ENCODE measurements at places on chromosomes 7 and 10.

DNA sequence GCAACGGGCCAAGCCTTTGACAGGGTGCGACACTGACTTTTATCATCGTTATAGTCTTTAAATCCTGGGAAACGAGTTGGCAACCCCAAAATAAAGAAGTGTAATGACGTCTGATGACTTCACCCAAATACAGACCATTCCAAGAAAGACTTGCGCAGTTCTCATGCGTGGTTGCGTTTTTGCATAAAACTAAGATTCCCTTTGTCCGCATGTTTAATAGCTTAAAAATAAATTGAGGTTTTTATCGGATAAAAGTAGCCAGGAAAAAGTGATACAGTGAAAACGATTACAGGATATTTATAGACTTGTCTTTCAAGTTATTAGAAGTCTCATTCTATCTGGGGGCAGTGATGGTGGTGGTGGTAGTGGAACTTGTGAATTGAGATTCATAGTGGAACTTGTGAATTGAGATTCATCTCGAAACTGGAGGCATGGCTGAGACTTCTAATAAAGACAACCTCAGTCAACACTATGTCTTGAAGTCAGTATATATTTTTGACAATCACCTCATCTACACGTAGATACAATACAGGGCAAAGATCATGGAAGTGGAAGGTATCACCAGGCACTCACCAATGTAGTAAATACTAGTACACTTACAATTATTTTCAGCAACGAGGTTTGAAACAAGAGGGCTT lies 1.2 kb upstream of the NAMPT start:
- DNase-seq, result no peak

GRCh38 chr10:94403380-94404213 lies 1.3 kb downstream of the TBC1D12 start:
- peak; percentile 14 for DNase-seq

DNA sequence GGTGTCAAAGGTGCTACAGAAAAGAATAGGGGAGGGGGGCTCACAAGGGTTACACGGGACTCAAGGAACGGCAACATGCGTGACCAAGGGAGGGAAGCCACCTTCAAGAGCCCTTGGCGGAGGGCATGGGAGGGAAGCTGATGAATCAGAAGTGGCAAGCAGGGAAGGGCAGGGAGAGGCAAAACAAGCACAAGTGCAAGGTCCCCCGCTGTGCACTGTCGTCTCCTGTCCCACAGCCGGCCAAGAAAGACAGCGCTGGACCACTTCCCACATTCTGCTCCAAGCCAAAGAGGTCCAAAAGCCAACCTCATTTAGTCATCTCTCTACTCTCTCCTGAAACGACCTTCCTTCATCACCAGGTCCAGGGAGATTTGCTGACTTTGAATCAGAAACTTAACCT lies 102.7 kb downstream of the CALN1 start:
- DNase-seq, result no peak

- DNase-seq, result no peak
These were observed 20.7 kb downstream of the AVL9 start for GRCh38 chr7:32515890-32516550.

DNA sequence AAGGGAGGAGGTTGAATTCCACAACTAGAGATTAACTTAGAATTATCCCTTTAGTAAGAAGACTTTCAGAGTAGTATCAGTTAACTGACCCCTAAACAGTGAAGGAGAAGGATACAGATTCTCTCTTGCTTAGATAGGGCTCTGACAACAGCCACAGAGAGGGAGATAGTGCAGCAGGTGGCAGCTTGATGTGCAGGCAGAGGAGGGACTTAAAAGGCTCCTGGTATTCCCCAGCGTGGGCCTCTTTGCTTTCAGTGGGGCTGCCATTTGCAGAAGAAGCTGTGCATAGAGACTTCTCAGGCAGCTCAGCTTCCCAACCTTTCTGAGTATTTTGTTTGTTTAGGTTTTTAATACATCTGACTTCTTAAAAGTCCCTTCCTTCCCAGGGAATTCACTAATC lies 16.0 kb downstream of the FZD1 start:
- DNase-seq, result no peak

GRCh38 chr10:125990974-125991373 lies 94.6 kb downstream of the FANK1 start:
- no peak for DNase-seq

- no peak for DNase-seq
These were observed 57.3 kb downstream of the CSGALNACT2 start for GRCh38 chr10:43195557-43195956.

GRCh38 chr7:516606-517456 lies 2.8 kb downstream of the PDGFA start:
- no peak for DNase-seq

DNA sequence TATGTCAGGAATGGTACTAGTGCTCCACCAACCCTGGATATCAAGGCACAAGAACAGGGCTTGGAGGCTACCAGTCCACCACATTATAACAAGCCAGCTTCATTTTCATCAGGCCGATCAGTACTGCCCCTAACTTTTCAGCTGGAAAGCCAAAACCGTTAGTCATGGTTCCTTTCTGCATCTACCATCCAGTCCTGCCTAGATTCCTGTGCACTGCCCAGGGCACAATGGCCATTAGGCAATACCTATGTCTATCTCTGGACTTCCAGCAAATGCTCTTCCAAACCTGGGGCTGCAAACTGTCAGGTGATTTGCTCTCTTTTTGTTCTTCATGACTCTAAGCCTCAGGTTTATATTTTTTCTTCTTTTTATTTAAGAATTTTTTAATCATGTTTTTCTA lies 937.7 kb downstream of the SORCS1 start:
- DNase-seq, result no peak

DNA sequence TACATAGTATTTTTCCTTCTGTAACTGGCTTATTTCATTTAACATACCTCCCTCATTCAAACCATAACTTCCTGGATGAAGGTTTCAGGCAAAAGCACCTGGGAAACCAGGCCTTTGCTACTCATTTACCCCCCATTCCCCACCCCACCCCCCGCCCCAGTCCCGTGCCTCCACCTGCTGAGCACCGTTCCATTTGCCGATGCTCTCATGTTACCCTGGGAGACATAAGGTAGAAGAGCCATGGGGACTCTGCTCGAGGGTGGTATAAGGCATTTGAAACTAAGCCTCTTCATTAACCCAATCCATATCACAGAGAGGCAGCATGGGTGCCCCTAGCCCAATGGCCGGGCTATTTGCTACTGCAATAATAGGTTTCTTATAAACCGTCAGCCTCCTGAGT lies 22.2 kb upstream of the MCM10 start:
- DNase-seq, result no peak

GRCh38 chr7:23105086-23105643 lies 420 bp upstream of the KLHL7 start:
- no peak for DNase-seq

GRCh38 chr7:75623390-75624133 lies 115.2 kb downstream of the HIP1 start:
- peak; percentile 4 for DNase-seq

- DNase-seq, result no peak
These were observed 110.2 kb downstream of the COL13A1 start for GRCh38 chr10:69911613-69912528.

- no peak for DNase-seq
These were observed 2.5 kb downstream of the GSTO1 start for GRCh38 chr10:104257235-104257634.

GRCh38 chr7:142804728-142805207 lies 34.0 kb downstream of the PRSS2 start:
- no peak for DNase-seq

- DNase-seq, result no peak
These were observed 188.2 kb downstream of the SKIDA1 start for GRCh38 chr10:21337171-21337792.

DNA sequence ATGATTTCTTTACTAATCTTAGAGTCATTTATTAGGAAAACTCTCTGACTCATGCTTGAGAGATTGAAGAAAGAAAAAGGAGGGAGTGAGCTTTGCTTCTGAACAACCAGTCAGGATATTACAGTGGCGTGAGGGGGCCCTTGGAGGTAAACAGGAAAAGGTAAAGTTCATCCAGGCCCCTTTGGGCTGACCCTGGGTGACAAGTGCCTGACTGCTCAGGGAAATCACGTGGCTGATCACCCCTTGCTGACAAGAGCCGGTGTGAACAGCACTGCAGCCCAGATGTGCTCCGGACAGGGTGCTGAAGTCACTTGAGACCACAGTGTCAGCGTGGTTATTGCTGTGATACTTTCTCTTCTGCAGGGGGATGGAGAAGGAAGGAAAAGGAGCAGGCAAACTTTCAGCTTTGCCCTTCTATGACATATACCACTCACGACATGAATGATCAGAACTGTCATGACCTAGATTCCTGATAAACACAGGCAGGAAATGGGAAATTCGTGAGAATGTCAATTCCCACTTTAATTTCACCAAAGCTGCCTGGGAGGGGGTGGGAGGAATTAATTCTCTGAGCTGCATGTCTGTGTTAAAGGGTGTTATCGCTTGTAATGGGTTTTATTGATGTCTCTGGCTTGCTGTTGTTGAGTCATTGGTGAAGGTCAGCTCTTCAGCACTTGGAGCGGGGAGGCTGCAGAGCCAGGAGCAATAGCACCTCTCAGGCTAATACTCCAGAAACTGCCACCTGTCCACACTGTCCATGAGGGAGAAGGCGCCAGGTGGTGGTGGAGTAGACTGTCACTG lies 139.8 kb upstream of the AOAH start:
- no peak for DNase-seq

- no peak for DNase-seq
These were observed 175.4 kb upstream of the AKR1E2 start for GRCh38 chr10:4650582-4650981.

GRCh38 chr10:132539894-132540293 lies 2.3 kb downstream of the INPP5A start:
- no peak for DNase-seq

GRCh38 chr10:6014241-6014761 lies 37.0 kb upstream of the IL15RA start:
- peak; percentile 3 for DNase-seq

GRCh38 chr7:148264933-148265557 lies 325.5 kb upstream of the C7orf33 start:
- peak; percentile 75 for DNase-seq

DNA sequence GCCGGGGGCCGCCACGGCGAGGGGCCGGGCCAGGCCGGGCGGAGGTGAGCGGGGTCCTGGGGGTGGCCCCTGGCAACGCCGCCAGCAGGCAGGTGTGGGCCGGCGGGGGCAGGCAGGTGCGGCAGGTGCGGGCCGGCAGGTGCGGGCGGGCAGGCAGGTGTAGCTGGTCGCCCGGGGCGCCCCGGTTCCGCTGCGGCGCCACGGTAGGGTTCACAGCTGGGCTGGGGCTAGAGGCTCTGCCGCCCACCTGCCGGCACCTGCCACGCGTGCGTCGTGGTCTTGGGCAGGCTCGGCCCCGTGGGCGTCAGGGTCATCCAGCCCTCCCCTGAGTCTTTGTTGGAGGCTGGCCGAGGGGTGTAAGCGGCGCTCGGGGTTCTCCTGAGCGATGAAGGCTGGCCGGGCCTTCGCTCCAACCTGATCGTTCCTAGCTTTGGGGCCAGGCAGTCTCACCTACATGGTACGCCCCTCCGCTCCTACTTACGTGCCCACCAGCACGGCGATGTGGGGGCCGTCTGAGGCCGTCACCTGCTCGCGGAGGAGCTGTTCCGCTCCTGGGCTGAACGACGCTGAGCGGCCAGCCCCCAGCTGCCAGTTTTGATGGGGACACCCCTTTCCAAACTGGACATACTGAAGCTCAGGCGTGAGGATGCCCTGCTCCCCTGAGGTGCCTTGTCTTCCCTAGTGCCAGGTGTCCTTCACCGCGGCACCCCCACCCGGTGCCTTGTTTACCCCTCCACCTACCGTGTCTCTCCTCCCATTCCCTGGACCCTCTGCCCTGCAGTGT lies 493 bp downstream of the ZMIZ2 start:
- no peak for DNase-seq

GRCh38 chr7:114786455-114786854 lies 135.4 kb upstream of the MDFIC start:
- no peak for DNase-seq

DNA sequence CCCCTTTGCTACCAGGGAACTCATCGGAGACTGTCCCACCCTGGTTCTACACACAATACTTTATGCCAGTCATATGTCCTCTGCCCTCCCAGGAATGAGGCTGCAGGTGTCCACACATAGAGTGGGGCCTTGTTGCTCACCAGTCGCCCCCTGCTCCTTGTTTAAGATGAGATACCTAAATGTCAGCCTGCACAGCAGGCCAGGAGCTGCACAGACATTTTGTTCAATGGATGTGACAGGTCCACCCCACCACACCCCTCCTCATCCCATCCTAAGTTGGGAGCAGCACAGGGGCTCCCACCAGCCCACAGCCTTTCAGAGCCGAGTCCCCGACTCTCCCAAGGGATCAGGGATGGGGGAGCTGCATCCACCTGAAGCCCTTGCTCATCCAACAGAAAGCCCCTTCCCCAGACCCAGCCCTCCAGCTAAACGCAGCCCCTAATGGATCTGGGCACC lies 6.2 kb upstream of the GRID1 start:
- no peak for DNase-seq

DNA sequence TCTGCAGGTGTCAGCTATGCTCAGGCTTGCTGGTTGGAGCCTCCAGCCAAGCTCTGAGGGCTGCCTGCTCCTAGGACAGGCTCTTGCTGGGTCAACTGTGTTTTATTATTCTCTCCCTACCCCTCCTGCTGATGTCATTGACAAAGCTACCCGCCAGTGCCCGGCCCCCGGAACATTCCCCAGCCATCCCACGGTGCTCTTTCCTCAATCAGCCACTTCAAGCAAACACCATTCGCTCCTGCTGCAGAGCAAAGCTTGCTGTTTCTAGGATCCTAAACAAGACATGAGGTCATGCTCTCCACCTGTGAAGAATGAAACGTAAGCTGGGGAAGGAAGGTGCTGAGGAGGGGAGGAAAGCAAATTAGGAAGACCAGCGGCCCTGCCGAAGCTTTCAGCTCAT lies 2.1 kb upstream of the C10orf71 start:
- DNase-seq, result no peak

DNA sequence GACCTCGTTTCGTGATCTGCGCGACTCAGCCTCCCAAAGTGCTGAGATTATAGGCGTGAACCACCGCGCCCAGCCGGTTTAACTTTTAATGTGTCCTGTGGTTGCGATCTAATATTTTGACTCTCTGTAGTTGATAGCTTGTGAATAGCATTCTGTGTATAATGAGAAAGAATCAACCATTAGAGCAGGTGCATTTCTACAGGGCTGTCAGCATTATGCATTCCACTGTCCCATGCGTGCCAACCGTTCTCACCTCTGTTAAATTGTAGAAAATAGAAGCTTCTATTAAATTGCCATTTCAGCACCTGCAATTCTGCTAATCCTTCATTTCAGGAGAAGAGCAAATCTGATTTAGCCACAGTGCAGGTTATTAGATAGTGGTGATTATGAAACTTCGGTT lies 61.7 kb downstream of the VIM start:
- no peak for DNase-seq
